ENCODE measurements at places on chromosomes 6 and 20.

- DNase-seq, result no peak
These were observed 12.9 kb downstream of the ITCH start for GRCh38 chr20:34375977-34376430.

DNA sequence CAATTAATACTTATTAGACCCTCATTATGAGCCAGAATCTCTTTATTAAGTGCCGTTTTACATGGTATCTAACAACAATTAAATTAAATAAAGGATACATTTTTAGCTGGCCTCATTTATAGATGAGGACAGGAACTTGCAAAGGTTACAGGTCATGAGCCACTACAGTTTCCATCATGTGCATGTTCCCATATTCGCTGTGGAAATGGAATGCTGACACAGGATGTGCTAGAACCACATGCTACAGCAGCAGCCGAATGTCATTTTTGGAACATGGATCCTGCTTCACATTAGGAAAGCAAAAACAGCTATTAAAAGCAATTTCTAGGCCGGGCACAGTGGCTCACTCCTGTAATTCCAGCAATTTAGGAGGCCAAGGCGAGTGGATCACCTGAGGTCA lies 5.9 kb downstream of the SLC18B1 start:
- DNase-seq, result no peak

DNA sequence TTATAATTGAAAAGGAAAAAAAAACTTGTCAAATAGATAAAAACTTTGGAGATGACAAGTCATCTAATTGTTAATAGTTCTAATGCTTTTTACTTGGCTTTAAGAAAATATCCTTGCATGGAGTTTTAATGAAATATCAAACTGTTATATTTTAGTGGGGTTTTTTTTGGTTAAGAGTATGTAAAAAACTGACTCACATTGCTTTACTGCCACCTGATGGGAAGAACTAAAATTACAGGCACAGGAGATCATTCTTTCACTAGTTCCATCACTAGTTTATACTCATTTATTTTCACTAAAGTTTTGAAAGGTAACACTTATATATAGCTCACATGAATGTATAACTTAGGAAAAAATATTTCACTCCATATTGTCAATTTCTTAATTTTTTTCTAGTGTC lies 309.1 kb downstream of the LMBRD1 start:
- DNase-seq, result no peak

DNA sequence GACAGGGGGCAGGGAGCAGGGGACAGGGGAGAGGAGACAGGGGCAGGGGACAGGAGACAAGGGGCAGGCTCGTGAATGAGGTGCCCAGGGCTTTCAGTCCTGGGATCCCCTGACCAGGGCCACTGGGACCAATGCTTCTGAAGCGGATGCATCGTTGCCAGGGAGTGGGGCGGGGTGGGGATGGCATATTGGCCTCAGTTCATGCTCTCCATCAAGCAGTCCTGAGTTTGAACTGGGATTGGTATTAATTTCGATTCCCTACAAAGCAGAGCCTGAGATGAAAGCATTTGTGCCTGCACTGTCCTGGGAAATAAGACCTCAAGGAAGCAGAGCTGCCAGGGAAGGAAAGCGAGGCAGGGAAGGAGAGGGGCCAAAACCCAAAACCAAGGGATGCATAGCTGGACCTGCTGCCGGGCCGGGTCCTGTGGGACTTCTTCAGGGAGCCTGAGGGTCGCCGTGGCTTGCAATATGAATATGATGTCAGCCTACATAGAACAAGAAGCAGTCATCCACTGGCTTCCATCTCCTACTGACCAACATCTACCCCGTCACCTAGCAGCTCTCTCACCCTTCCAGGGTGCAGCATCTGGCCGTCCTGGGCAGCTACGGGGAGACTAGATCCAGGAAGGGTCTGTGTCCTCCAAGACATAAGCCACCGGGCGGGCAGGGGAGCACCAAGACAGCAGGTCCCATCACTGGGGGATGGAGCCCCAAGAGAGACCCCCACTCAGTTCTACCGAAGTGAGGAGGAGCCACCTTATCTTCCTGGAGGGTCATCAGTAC lies 233.3 kb downstream of the SYNDIG1 start:
- no peak for DNase-seq

DNA sequence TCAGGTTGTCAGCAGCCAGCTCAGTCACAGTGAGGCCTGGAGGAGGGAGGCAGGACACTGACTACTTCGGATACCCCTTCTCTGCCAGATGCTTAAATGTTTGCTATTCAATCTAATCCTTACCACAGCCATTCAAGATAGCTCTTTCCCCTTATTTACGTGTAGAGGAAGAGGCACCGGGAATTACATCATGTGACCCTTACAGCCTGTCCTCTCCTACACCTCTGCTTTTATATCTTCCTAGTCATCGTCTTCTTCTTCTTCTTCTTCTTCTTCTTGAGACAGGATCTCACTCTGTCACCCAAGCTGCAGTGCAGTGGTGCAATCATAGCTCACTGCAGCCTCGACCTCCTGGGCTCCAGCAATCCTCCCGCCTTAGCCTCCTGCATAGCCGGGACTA lies 148.1 kb upstream of the NEDD9 start:
- no peak for DNase-seq

- DNase-seq, result no peak
These were observed 3.9 kb upstream of the CCN5 start for GRCh38 chr20:44711237-44711636.

DNA sequence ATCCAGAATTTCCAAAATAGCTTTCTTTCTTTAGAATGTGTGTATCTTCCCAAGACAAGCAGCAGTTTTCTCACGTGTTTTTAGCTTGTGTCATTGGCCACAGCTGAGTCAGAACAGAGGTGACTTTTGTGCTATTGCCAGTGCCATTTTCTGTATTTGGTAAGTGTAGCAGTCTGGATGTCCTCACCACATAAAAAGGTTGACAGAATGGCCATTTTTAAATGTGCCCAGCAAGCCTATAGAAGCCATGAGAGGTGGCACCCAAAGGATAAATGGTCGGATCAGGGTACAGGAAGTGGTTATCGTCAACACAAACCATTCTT lies 269.5 kb upstream of the HSF2 start:
- no peak for DNase-seq

DNA sequence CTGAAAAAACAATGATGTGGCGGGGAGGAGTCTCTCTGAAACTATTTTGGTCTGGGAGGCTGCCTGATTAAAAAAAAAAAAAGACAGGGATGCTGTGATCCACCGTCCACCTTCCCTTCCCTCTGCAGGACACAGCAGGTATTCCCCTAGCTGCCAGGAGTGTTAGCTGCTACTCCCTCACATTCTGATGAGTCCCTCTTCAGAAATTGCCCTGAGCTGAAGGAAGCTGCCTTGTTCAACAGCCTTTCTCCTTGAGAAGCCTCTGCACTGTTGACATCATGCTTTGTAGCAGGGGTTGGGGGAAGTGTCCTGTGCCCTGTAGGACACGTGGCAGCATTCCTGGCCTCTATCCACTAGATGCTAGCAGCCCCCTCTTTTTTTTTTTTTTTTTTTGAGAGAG lies 71.7 kb upstream of the ZMYND8 start:
- no peak for DNase-seq

- no peak for DNase-seq
These were observed 6.3 kb upstream of the RPN2 start for GRCh38 chr20:37172836-37173235.

GRCh38 chr6:18118330-18118729 lies 4.1 kb downstream of the NHLRC1 start:
- DNase-seq, result no peak
